ENCODE measurements at places on chromosomes 11 and 22.

GRCh38 chr22:40433416-40434090 is 63.2 kb downstream of the SGSM3 start:
- DNase-seq, result no peak

DNA sequence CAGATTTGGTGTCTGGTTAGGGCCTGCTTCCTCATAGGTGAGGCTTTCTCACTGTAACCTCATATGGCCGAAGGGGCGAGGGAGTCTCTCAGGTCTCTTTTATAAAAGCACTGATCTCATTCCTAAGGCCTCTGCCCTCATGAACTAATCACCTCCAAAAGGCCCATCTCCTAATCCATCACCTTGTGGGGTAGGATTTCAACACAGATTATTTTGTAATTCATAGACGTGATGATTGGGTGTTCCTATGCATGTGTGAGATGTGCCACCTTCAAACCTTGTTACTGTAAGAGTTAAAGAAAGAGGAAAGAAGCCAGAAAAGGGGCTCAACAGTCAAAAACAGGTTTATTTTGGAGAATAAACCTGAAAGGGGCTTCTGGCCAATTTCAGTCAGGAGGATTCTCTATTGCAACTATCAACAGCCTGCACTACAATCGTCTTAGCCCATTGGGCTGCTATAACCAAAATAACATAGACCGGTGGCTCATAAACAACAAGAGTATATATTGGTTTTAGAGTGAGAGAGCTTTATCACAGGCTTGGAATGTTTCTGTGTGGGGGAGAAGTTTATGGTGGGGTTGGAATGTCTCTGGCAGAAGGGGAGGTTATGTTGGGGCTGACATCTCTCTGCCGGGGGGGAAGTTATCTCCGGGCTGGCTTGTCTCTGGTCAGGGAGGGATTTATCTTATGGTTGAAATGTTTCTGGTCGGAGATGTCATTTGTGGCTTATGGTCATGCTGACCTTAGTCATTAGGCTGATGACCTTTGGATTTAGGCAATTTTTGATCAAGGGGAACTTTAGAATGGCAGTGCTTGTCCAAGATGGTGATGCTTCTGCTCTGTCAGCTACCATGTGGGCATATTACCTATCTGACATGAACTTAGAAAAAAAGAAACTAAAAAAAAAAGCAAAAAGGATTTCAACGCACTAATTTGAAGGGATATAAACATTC is 35.1 kb downstream of the CSF2RB start:
- DNase-seq, result no peak

- DNase-seq, result peak; percentile 47
Measured at GRCh38 chr11:118437208-118438125, 1.2 kb downstream of the KMT2A start.

DNA sequence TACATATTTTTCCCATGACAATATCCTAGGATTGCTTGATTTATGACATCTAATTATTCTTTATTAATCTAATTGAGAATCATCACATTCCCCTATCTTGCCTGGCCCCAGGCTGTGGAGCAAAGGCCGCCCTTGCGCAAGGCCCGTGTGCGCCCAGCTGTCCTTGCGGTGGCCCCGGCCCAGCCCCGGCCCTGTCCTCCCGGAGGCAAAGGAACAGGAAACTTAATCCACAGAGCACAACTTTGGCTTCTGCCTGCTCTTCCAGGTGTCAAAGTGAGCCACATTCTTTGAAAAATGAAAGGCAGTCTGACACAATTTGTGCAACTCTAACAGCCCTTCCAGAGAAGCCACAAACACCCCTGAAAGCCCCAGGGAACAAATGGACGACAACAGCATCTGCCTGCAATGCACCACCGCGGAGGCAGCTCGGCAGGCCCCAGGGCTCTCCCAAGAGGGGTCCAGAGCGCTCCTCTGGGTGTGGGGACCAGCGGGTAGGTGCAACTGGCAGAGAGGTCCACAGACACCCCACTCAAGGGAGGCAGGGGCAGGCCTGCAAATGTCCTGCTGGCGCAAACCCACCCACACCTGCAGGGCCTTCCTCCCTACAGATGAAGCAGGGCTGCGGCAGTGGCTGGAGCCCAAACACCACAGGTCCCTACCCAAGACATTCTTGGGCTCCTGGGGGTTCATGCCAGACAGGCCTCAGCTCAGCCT is 30.3 kb downstream of the GNB1L start:
- no peak for DNase-seq

- no peak for DNase-seq
Measured at GRCh38 chr11:69215784-69216415, 60.2 kb downstream of the SMIM38 start.

- DNase-seq, result no peak
Measured at GRCh38 chr11:101748572-101749344, 165.0 kb upstream of the TRPC6 start.

DNA sequence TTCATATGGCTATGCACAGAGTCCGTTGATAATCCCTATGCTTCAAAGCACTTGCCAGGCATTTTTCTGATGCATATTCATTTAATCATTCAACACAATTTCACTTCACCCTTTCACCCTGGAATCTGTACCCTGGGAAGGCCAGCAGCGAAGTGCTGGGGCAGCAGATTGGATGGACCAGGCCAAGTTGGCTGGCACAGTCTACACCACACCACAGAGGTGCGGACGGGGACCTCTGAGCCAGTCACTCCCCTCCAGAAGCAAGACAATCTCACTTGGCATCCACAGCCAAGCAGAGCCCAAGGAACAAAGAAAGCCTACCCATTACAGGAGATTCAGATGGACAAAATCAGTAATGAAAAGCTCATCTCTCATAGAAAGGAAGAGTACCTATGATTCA is 130.2 kb downstream of the GALNT18 start:
- no peak for DNase-seq

DNA sequence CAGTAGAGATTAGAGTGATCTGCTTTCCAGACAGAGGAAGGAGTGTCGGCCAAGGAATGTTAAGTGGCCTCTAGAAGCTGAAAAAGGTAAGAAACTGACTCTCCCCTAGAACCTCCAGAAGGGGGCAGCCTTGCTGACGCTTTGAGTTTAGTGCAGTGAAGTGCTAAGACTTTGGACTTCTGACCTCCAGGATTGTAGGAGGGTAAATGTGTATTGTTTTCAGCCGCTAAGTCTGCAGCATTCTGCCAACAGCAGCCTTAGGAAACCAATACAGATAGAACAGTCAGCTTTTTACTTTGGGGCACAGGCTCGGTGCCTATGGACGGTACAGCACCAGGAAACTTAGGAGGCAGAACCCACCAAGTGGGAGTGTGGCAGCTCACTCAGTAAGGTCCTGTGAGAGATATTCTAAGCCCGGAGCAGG is 3.6 kb upstream of the TBC1D22A start:
- DNase-seq, result peak; percentile 41

- DNase-seq, result no peak
Measured at GRCh38 chr11:122179961-122180834, 64.2 kb upstream of the BLID start.

DNA sequence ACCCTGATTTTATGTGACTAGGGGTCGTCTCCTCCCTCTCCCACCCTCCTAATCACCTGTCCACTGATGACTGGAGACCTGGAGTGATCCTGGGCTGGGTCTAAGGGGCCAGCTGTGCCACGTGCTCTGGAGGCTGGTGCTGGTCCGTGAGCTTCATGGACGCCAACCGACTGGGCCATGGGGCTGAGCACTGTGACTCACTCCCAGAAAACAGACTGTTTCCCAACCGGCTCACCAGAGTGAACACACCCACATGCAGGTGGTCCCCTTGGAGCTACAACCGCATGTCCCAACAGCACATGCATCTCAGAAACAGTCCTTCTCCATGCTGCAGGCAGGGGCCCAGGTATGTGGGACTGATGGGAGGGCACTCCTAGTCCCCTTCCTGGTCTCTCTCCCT is 14.0 kb upstream of the LMO1 start:
- DNase-seq, result no peak

DNA sequence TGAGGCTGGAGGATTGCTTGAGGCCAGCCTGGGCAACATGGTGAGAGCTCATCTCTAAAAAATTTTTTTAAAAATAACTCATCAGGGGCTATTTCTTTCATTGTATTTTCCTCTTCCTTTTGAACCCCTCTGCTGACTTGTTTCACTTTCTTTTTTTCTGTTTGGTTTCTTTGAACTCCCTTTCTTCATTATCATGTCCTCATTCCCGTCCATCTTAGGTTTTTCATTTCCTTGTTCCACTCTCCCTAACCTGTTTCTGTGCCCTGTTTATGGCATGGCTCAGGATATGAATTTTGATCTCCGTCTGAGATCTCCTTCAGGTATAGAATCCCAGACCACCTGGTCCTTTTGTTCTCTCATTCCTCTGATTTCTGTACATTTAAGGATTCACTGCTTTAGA is 12.5 kb downstream of the MARK2 start:
- no peak for DNase-seq

DNA sequence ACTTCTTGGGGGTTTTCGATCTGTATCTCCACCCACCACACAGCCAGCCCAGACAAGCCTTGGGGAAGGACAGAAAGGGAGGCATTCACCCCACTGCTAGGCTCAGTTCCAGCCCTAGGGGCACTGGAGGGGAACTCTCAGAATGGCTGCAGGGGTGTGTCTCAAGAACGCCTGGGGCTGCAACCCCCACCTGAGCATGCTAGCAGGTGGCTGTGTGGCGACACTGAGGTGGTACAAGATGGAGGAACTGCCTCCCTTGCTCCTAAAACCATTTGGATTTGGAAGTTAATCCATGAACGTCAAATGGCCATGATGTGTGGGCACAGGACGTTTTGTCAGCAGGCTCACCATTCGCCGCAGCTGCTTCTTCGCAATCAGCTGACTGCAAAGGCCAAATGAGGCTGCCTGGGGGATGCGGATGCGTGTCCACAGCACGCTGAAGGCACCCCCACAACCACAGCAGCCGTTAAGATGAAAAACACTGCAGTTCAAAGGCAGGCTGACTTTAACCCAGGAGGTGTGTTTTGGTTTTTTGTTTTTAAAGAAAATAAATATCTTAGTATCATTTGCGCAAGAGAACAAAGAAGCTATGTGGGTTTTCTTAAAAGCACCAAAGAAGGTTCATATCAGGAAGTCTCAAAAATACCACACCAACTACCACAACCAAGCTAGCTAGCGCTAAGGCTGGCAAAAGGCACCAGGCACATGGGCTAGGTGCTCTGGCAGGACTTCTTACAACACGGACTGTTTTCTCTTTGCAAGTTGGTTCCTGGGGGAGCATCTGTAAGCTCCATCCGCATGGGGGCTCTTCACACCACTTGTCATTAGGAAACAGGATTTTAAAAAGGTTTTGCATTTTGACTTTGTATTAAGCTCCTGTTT is 22.2 kb upstream of the NAP1L4 start:
- peak; percentile 35 for DNase-seq

DNA sequence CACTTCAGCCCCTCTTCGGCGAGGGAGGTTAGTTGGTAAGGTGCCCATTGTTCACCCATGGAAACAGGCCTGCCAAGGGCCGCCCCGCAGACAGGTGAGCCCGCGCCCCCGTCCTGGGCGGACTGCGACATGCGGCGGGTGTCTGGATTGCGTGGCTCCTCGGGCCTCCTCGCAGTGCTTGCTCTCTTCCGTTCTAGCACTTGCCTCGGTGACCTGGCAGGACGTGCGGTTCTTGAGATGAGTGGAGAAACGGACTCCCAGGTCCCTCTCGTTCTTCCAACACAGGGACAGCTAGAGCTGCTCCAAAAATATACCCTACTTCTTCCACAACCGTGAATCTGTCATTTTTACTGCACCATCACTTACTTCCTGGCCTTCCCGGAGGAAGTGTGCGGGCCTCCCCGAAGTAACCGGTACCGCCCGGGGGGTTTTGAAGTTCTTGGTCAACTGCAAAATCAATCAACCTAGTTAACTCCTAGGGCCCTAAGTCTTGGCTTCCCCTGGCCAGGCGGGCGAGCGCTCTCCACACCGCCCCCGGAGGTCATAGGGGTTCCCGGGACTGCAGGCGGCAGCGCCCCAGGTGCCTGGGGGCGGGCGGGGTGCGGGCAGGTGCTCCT is 745 bp upstream of the ZBTB44 start:
- DNase-seq, result peak; percentile 44

- DNase-seq, result no peak
Measured at GRCh38 chr11:121669422-121669821, 216.7 kb upstream of the SORL1-AS1 start.

- DNase-seq, result no peak
Measured at GRCh38 chr11:2302896-2303626, 1.2 kb downstream of the TSPAN32 start.

- no peak for DNase-seq
Measured at GRCh38 chr11:61837411-61838005, 9.4 kb downstream of the FADS2 start.

DNA sequence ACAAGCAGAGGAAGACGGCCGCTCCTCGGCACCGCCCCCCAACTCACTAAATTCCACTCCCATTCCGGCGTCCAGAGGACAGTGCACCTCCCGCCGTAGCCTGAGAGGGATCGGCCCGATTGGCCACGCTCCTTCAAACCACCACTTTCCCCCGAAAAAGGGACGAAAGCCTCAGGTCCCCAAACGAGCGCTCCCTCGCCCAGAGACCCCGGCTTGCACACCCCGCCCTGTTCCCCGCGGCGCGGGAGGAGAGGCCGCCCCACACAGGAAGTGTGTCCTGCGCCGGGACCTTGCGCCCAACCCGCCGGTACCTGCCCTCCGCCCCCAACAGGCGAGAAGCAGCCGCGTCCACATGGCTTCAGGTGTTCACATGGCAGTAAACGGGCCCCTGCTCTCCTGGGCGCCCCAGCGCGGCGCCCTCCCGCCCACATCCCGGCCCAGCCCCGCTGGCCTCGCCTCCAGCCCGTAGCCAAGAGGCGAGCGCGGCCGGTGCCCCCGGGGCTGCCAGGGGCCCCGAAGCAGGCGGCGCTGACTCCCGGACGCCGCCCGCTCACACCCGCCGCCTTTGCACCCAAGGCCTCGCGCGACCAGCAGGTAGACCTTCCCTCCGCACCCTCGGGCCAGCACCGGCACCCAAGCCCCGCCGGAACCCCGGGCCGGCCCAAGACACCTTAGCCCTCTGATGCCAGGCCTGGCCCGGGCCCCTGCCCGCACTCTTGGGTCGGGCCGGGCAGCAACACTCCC is 849 bp downstream of the TCF20 start:
- peak; percentile 70 for DNase-seq

- no peak for DNase-seq
Measured at GRCh38 chr22:19730198-19730597, 6.9 kb downstream of the GP1BB start.

GRCh38 chr11:131581046-131581445 is 210.6 kb downstream of the NTM start:
- DNase-seq, result no peak

DNA sequence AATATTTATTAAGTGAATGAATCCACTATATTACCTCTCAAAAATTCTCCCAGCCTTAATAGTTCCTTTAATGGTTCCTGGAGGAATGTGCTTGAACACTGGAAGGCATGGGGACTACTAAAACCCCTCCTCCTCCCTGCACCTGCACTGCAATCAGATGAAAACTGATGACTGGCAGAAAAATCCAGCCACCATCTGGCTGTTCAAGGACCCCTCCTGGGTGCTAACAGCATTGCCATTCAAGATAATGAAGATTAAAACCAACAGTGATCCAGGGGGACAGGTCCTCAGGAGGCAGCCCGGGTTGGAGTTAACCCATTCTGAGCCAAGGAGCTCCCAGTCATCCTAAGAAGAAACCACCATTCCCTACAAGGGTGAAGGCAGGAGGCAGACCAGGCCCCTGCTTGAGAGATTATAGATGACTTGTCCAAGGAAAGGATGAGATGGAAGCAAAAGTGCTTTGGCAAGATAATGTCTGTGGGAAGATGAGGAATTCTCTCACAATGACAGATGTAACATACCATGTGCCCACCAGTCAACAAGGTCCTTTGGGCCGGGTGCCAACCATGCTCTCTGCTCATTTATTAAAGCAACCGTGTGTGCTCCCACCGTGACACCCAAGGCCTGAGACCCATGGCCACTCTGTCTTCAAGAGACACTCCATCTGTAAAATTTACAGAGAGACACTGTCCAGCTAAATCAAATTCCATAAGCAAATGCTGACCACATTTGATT is 90.6 kb downstream of the LARGE1 start:
- DNase-seq, result no peak

GRCh38 chr11:76234021-76234415 is 27.7 kb upstream of the WNT11 start:
- DNase-seq, result no peak

Measured in stimulated activated CD4-positive, alpha-beta T cell treated with anti-CD3 and anti-CD28 coated beads, Interleukin-4, amount 100 ng/mL, for 1 hour (primary cell).